Posterior vena cava (tissue), 2 donors: ENCODE measurements at places on chromosomes 16 and 17. TPM values are rescaled to one million over a fixed set of nuclear protein-coding genes. Genes with fewer than 3 reads are reported as not detected.

DNA sequence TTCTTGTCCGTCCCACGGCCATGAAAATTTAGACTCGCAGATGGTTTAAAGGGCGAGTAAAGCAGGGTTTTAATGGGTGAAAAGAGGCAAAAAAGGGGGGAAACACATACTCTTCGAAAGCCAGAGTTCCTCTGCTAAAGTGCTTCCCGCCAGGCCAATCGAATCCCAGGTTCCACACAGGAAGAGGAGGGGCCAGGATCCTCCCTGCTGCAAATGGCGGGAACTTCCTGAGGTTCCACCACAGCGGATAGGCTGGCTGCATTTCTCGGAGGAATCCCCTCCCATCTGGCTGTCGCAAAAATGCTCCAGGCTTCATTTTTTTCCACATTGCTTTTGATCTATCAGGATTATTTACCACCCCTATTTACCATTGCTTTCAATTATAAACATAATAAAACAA, 670.1 kb upstream of the CA10 start:
- no peak for DNase-seq

DNA sequence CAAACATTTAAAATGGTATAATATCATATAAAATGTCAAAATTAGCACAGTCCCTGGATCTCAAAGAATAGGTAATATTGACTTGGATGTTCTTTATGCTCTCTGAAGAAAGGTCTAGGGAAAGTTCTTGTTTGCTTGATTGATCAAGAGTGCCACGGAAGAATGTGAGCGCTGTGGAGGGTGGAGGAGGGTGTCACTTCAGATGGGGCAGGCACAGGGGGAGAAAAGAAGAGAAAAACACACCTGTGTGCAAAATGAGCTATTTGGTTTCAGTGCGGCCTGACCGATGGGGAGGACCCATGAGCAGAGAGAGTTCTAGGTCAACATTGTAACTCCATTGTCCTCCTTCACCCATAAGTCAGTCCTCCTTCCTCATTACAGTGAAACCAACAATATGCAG, 8.8 kb upstream of the VPS4A start:
- DNase-seq: peak; percentile 25

GRCh38 chr16:89005201-89006035, 28.4 kb upstream of the CBFA2T3 start:
- peak; percentile 68 for DNase-seq

KRTAP2-2 gene
- total RNA-seq: not detected

ZFP3 gene
- 4.6 TPM for total RNA-seq

DNA sequence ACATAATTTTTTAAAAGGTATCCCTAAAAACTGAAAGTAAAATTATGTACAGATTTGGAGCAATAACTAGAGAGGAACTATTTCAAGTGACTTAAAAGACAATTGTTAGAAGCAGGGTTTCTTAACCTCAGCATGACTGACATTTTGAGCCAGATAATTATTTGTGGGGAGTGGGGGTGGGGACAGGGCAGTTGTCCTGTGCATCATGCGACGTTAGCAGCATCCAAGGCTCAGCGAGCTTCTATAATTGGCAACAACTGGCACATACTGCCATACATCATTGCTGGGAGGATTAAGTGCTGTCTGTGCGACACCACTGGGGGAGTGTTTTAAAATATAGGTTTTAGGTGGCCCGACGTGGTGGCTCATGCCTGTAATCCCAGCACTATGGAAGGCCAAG, 27.1 kb downstream of the GABARAPL2 start:
- DNase-seq: no peak

DNA sequence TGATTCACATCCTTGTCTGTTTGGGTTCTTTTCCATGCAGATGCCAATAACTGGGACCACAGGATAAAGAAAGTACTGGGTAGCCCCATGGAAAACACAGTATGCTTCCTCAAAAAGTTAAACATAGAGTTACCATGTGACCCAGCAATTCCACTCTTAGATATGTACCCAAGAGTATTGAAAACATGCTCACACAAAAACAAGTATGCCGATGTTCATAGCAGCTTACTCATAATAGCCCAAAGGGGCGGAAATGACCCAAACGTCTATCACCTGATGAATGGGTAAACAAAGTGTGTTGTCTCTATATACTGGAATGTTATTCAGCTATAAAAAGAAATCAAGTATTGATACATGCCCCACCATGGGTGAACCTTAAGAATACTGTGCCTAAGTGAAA, 55.4 kb downstream of the CYB5B start:
- no peak for DNase-seq

DNA sequence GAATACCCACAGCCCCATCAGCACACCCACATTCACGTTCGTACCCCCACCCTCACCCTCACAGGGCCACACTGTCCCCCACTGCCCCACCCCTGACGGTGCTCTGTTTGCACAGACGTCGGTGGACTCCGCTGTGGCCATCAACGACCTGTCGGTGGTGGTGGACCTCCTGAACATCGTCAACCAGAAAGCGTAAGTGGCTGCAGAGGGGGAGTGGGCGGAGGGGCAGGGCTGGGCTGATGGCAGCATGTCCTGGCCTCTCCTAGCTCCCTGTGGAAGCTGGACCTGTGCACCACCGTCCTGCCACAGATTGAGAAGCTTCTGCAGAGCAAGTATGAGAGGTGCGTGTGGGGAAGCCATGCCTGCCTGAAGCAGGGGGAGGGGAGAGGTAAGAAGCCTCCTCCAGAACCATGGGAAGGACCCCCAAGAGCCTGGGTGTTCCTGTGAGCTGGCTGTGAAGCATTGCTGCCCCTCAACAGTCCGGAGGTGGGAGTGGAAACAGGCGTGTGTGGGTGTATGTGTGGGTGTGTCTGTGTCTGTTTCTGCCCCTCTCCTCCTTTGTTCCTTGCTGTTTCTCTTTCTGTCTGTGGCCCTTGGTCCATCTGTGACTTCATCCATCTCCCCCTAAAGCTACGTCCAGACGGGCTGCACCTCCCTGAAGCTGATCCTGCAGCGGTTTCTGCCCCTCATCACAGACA, 20.3 kb downstream of the KATNB1 start:
- no peak for DNase-seq

CSH2 gene
- total RNA-seq: not detected

ADAD2 gene
- not detected for total RNA-seq

NACA2 gene
- not detected for total RNA-seq

DNA sequence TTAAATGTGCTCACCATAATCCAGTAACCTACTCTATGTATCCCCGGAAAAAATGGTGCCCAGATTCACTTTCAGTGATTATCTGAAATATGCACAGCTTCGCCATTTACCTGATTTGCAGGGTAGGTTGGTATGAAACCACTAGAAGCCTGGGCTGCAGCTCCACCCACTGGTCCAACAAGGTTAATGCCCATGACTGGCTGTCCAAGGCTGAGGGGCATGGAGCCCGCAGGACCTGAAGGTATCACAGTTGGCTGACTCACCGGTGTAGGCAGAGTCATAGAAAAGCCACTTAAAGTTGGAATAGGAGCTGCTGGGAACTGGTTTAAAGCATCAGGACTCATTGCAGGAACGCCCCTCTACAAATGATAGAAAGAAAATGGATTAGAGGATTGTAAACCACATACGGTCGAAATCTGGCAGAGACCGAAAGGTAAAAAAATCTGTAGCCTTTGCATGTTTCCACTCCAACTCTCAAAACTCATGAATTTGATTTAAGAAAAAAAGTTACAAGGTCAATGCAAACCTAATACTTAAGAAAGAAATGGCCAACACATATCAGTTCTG, 38.6 kb downstream of the SYNRG start:
- DNase-seq: peak; percentile 80

GRCh38 chr17:72370819-72371218, 250.0 kb downstream of the SOX9 start:
- DNase-seq: no peak

- DNase-seq: no peak
Measured at GRCh38 chr17:58870747-58871146, 115.1 kb downstream of the PPM1E start.

- no peak for DNase-seq
Measured at GRCh38 chr16:89374393-89374960, 115.9 kb downstream of the ANKRD11 start.

DNA sequence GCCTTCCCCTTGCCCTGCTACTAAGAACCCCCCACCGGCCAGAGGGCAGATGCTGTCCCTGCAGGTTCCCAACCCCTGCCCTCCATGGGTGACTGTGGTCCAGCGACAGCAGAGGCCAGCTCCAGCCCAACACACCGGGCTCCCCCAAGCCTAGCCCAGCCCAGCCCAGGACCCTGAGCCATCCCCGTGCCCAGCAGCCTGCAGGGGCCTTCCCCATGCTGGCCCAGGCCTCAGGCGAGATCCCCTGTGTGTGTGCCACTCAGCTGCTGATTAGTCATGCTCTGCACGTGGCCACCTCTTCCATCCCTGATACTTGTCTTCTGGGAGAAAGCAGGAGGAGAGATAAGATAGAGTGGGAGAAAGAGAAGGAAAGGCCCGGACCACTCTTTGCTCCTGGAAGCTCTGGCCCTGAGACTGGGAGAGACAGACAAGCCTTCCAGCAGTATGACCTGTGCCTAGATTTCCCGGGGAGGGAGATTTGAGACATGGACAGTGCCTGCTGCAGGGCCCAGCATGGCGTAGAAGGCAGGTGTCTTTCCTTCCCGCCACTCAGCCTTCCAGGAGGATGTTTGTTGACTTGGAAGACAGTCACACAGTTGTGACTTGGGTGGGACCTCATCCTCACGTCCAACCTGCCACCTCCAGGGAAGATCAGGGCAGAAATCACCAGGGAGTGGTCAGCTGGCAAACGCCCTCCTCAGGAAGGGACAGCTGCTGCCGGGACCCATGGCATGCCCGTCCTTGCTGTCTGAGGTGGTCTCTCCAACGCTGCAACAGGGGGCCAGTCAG, 41.3 kb upstream of the RASD1 start:
- DNase-seq: no peak

GRCh38 chr16:78993346-78993745, 607.2 kb downstream of the MAF start:
- DNase-seq: no peak

- DNase-seq: peak; percentile 81
Measured at GRCh38 chr16:86531641-86532525, 21.6 kb downstream of the FOXF1 start.

DNA sequence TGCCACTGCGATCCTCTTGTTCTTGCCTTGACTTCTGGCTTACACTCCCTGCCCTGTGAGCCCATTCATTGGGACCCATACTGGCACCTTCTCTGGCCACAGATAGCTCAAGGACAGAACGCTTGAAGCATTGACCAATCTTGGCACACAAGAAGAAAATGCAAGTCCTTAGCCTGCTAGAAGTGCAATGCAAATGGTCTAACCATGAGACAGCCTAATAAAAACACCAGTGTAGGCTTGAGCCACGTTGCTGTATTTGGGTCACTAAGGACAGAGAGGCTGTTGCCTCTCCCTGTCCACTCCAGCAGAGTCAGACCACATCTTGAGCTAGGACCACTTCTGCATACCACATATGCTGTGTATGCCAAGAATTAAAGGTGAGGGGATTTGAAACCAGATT, 41.2 kb upstream of the HLF start:
- no peak for DNase-seq

CNTNAP4 gene
- total RNA-seq: not detected

GRCh38 chr17:31534223-31534888, 142.9 kb downstream of the RAB11FIP4 start:
- no peak for DNase-seq

DNA sequence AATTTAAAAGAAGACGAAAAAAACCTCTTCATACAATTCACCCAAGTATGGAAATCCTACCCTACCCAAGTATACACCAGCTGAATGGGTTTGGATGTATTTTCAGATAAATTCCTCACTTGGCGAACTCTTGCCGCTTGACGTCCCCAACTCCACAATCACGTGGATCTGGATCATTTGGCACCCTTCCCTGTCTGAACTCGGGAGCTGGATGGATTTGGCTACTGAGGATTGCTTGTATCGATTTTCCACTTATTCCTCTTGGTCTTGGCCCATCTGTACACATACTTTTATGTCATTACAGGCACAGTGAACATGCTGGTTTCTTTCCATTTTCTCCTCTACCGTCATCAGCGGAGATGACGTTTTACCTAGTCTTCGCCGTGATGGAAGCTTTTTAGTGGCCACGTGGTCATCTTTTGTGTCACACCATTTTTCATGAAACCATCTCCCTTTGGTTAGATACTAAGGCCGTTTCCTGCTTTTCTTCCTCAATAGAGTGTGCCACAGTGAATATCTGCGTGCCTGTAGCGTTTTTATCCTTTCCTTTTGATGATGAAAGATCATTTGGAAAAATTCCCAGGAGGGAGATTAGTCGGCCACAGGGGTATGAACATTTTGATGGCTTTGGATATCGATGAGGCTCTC, 47.1 kb downstream of the CMIP start:
- DNase-seq: no peak

- DNase-seq: no peak
Measured at GRCh38 chr17:15334266-15334665, 7.1 kb downstream of the TEKT3 start.

- no peak for DNase-seq
Measured at GRCh38 chr16:46711106-46712058, 21.9 kb downstream of the ORC6 start.

GRCh38 chr16:29899516-29900101, at the start of gene SEZ6L2:
TSS of gene SEZ6L2 (minus strand) at chr16:29899550. CDS start at chr16:29899019, 531 bp downstream.
- DNase-seq: peak; percentile 92

CCL8 gene
- 0.42 TPM for total RNA-seq

- no peak for DNase-seq
Measured at GRCh38 chr17:80650751-80651518, 106.3 kb downstream of the RPTOR start.

RHBDF1 gene
- total RNA-seq: 39.7 TPM

- DNase-seq: no peak
Measured at GRCh38 chr16:85366031-85366763, 246.9 kb upstream of the GSE1 start.

DNA sequence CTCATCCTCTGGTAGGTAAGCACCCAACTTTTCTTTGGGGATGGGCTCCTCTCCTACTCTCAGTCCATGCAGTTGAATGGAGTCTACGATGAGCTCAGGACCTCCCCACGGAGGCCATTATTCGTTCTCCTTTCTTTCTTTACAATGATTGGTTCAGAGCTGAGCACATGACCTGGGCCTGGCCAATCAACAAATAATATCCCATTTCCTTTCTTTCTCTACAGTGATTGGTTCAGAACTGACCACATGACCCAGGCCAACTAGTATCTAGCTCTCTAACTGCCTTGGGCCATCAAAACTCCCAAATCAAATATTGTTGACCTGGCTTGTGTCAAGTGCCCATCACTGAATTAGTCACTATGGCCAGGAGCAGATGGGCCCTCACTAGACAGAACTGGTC, 129.2 kb downstream of the USP31 start:
- no peak for DNase-seq

AOC2 gene
- 0.88 TPM for total RNA-seq

RUNDC1 gene
- total RNA-seq: 14.1 TPM

CCNF gene
- 1.3 TPM for total RNA-seq

- DNase-seq: no peak
Measured at GRCh38 chr17:4256952-4257351, 6.8 kb downstream of the ANKFY1 start.

DNA sequence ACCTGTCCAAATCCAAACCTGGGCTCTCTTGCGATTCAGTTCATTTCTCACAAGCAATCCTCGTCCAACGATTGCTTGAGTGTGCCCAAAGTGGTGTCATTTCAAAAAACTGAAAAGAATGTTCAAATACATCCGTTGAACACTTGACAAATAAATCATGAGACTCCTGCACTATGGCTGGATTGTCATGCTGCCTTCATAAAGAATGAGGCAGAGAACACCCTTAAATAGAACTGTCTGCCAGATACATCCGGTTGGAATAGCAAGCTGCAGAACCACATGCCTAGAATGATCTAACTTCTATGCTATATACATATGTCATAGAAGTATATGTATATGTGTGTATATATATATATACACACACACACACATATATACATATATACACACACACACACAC, 55.4 kb upstream of the HAPSTR1 start:
- no peak for DNase-seq

- no peak for DNase-seq
Measured at GRCh38 chr16:84597931-84598351, 19.9 kb downstream of the COTL1 start.
